Effector memory CD4-positive, alpha-beta T cell (primary cell): ENCODE measurements at places on chromosomes 5 and 9.

- no peak for DNase-seq
Observed at GRCh38 chr5:73268826-73269225, 95.8 kb downstream of the TMEM174 start.

DNA sequence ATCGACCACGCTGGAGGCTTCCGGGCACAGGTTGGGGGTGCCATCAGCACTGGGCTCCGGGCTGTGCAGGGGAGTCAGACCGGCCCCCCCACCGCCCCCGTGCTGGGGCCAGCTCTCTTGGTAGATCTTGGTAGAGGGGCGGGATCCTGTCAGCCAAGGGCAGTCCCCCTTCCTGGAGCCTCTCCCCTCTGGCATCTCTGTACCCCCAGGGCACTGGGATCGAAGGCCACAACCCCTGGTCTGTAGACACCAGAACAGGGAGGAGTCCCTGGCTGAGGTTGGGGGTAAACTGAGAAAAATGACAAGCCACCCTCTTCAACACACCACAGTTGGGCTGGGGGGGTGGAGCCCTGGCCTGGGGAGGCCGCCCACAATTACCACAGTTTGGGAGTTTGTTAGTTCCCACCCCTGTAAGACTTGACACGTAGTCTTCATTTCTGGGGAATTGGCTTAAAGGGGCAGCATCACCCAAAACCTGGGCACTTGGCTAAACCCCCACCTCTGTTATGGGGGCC, 882 bp downstream of the CERCAM start:
- DNase-seq = no peak

DNA sequence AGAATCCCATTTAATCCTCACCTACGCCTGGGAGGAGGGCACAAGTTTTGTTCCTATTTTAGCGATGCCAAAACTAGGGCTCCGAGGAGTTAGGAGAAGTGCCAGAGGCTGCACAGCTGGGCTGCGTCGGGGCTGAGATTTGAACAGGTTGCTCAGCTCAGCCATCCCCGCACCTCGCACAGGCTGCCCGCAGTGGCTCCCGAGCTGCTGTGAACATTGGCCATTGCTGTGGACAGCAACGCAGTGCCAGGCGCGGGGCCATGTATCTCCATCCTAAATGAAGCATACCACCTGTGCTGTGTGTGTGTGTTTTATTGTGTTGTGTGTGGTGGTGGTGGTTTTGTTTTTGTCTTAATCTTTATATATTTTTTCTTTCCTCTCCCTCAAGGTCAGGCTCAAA, 52.0 kb downstream of the AK8 start:
- no peak for DNase-seq

DNA sequence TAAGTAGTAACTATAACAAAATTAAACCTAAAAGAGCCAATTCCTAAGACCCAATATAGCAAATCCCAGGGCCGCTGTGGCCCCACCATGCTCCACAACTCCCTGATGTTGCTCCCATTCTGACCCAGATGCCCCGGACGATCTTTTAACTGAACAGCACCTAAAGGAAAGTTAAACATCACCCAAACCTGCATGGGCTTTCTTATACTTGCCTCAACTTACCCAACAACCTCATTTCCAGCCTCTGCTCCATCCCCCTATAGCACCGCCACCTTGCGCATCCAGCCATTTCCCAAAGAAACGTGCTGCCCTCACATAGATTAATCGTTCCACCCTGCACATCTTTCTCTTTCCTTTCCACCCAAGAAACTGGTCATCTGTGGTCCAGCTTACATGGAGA, 54.6 kb downstream of the ZNF354C start:
- no peak for DNase-seq

DNA sequence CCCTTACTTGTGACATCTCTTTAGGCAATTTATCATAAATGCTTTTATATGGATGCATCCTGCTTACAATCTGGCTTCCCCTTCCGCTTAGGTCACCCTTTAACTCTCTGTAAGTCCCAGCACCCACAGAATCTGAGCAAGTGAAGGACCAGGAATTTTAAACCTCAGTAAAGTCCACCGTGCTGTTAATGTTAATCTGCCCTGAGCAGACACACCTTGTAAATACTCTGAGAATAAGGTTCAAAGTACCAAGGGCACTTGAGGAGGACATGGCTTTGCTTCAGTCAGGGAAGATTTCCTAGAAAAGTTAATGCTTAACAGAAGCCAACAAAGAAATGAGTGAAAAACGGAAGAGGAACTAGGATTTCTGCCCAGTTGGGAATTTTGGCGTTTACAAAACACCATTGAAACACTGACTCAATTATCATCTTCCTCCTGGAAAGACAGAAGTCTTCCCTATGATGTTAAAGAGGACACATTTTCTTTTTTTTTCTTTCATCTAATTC, 26.4 kb upstream of the TTC39B start:
- no peak for DNase-seq

DNA sequence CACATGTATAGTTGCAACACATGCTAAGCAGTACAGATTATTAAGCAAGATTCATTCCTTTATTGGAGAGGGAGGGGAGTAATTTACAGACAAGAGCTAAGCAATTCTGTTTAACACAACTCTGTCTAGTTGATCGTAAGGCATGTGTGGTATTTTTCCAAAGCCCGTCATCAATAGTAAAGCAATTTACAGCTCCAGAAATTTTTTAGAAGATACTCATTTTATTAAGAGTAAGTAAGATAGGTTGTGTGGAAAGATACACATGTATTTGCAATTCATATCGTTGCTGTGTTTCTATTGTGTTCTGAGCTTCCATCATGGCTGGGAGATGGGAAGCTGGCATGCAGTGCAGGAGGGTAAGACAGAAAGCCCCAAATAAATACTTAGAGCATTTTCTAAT, 289.2 kb upstream of the TMEM161B start:
- DNase-seq = no peak

DNA sequence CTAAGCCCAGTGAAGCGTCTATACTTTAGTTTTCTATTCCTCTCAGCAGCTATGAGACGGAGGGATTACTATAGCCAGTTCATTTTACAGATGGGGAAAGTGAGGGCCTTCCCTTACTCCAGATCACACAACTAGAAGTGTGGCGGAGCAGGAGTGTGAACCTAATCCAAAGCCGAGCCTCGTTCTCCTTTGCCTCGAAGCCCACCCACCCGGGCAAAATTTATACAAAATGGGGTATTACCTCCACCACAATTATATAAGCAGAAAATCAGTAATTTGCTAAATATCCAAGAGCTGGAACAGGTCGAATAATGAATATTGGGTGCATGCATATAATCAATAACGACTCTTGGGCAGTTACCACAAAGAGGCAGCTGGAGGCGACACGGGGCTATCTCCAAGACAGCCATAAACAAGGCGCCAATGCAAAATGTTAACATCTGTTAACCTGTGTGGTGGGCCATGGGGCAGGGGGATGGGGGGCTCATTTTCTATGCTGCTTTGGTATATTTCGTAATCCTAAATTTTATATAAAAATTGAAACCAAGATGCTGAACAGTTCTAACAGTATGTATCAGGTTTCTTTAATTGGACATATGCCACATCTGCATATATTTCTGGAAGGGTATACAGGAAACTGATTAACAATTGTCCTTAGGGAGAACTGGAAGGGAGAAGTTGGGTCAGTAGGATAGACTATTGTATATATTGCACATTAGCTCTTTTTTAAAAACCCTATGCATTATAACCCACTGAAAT, 1.2 kb upstream of the RNF44 start:
- DNase-seq = no peak

GRCh38 chr5:116632890-116633289, 58.3 kb upstream of the SEMA6A start:
- no peak for DNase-seq

DNA sequence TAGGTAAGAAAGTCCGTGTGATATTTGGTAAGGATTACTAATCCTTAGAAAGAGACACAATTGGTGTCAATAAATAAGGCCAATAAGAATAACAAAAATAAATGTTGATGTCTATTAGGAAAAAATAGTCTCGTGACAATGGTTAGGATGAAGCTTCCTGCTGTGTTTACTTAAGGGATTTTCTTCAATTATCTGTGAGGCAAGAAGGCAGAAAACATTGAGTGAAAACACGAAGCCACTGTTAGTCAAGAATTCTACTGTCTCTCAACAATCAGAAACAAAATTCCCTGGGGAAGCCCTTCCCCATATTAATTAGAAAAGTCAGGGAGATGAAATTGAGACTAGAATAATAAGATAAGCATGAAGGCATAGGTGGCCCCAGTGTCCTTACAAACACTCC, 149.0 kb downstream of the SYK start:
- DNase-seq = no peak

DNA sequence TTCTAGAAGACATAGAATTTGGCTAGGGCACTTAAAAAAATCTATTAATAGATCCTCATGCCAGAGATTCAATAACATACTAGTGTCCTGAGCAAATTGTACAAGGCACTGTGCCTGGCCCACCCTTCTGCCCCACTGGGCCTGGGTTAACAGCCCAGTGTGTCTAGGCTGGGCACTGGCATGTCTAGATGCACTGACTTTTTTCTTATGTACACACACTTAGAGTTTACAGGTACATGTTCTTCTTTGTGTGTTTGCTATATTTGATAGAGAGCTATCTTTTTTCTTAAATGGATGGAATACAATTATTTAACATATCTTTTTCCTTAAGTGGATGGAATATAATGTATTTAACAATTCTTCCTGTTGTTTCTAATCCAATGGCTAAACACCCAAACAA, 241.5 kb downstream of the AUH start:
- no peak for DNase-seq

DNA sequence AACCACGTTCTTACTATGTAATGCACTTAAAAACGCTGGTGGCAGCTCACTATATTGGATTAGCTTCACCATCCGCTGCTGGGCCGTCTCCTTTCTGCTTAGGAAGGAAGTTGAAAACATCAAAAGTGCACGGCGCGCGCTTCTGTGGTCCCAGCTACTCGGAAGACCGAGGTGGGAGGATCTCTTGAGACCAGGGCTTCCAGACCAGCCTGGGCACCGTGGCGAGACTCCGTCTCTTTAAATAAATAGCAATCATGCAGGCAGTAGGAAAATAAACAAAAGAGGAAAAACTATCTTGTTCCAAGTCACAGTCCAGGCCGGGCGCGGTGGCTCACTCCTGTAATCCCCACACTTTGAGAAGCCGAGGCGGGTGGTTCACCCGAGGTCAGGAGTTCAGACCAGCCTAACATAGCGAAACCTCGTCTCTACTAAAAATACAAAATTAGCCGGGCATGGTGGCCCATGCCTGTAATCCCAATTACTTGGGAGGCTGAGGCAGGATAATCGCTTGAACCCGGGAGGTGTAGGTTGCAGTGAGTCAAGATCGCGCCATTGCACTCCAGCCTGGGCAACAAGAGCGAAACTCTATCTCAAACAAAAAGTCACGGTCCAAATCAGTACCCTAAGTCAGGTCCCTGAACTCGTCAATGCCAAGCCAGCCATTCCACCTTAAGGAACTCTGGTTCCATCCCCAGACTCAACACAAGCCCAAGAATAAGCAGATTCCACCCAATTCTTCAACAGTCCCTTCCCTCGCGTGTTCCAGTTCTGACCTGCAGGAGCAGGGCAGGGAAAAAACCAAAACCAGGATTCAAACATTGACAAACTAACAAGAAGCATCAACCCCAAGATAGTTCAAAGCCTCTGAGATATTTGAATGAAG, 1.0 kb upstream of the GOLGA1 start:
- peak; percentile 49 for DNase-seq

DNA sequence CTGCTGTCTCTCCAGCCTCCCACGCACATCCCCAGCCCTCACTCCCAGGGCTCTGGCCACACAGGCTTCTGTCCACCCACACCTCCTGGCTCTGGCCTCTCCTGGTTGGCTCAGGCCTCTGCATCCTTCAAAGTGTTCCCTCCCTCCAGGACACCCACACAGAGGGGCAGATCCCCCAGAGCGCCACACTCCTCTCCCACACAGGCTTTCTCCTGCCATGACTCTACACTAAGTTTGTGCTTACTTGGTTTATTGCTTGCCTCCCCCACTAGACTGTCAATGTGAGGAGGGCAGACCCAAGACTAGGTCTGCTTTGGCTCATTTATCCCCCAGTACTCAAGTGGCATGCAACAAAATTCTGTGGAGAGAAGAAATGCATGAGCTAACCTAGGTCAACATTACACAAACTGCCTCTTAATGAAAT, 67.0 kb upstream of the SPOCK1 start:
- no peak for DNase-seq

GRCh38 chr9:89375191-89375760, 57.0 kb downstream of the SECISBP2 start:
- no peak for DNase-seq

- no peak for DNase-seq
Observed at GRCh38 chr9:18675332-18675731, 201.4 kb downstream of the ADAMTSL1 start.

DNA sequence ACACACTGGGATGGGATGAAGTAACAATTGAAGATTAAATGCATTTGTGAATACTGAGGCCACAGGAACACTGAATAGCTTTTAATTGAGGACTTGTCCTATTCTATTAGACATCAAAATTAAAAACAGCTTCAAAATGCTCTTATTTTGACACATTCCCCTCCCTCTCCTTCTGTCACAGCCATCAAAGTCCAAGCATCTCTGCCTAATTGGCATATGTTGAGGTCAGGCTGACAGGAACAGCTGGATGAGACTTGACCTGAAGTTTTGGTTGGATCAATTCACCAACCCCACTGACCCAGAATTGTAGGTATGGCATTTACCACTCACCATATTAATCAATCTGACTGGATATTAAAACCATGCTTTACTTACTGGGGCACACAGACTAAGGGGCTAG, 96.3 kb downstream of the PTCH1 start:
- DNase-seq = no peak

DNA sequence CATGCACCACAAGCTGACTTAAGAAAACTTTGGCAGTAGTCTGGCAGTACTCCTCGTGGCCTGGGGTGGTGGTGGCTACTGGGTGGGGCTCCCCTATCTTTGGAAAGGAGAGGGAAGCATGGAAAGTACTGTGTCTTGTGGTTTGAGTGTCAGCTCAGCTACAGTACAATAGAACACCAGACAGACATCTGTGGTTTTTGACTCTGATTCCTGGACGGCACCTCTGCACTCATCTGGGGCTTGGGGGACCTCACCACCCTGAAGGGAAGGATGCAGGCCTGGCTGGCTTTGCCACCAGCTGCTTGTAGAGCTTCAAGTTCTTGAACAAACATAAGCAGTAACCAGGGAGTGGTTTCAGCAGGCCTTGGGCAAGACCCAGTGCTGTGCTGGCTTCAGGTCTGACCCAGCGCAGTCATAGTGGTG, 40.6 kb downstream of the TNFSF8 start:
- no peak for DNase-seq

GRCh38 chr9:121718084-121718483, 66.7 kb downstream of the DAB2IP start:
- no peak for DNase-seq
